ENCODE measurements at places on chromosomes 2 and 18.

- no peak for DNase-seq
Measured at GRCh38 chr2:70024284-70024683, 62.9 kb upstream of the ASPRV1 start.

DNA sequence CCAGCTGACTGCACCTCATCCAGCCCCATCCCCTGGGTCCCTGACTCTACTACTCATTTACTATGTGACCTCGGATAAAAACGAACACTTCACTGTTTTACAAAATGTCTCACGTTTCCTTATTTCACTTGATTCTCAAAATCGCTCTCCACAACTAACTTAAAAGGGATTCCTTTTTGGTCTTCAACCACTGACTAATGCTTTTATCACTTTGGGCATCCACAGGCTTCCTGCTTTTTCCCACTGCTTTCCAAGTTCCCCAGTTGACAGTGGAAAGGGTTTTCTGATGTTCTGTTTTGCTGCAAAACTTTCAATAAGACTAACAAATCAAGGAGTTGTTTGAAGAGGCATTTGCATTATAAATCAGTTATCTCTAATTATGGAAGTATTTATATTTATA lies 24.1 kb downstream of the EIF2AK3 start:
- no peak for DNase-seq

DNA sequence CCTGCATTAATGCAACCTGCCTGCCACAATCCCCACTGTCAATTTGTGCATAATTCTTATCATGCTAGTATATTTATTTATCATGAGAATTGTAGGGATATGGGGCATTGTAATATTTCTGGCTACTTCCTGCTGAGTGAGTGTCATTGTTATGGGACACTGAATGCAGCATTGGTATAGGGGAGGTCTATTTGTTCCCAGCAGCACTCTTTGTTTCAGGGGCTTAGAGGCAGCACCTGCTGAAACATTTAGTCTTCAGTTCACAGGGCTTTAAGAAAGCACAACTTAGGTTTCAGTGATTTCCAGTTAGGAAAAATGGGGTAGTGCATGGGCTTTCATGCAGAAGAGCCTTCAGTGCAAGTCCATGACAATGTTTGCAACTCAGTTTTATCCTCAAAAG lies 23.6 kb downstream of the SULT1C3 start:
- no peak for DNase-seq

- no peak for DNase-seq
Measured at GRCh38 chr2:236619910-236620612, 50.4 kb downstream of the ACKR3 start.

DNA sequence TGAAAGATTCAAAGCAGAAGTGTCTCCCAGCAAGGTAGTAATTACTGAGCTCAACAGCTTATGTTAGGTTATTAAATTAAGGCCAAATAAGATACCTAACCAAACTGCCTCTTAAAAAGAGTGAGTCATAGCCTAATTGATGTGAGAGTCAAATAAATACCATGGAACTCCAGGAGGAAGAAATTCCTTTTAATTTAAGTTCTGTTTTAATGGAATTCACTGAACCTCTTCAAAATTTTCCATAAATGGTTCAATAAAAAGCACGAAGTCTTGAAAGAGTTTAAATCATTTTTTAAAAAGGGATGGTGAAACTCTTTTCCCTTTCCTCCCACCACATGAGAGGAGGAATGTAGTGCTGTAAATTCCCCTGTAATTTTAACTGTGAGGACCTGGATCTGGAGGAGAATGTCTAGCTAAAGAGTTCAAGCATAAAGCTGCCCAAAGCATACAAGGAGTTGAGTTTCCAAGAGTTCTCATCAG lies 180.8 kb upstream of the MMADHC start:
- no peak for DNase-seq

- no peak for DNase-seq
Measured at GRCh38 chr18:11747731-11748130, 58.7 kb downstream of the GNAL start.

- DNase-seq: no peak
Measured at GRCh38 chr2:134460583-134460998, 206.7 kb downstream of the MGAT5 start.

DNA sequence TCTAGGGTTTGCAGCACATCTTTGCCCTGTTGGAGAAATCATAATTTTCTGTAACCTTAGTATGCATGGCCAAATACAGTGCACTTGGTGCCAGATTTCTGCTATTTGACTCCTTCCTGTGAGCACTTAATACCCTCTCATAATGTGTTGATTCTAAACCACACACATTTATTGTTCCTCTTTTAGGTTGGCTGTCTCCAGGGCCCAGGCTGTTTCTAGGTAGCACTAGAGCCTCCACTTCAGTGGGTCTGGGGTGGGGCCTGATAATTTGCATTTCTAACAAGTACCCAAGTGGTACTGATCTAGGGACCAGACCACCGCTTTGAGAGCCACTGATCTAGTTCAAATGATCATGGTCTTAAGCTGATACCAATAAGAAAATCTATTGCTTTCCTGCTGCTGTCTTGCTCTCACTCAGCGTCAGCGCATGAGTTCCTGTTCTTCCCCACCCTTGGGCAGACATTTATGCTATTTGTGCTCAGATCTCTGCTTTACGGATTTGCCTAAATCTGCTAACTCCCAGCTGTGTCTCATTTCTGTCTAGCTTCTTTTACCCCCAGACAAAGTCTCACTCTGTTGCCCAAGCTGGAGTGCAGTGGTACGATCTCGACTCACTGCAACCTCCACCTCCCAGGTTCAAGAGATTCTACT lies 7.4 kb downstream of the PTRHD1 start:
- no peak for DNase-seq

DNA sequence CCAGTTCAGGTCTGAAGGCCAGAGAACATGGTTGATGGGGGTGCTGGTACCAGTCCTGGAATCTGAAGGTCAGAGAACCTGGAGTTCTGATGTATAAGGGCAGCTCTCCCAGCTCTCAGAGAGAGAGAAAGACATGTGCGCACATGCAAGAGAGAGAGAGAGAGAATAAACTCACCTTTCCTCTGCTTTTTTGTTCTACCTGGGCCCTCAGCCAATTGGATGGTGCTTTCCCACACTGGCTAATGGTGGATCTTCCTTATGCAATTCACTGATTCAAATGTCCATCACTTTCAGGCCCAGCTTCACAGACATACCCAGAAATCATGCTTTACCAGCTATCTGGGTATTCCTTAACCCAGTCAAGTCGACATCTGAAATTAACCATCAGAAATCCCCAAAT lies 377.7 kb upstream of the MEX3C start:
- DNase-seq: no peak

- no peak for DNase-seq
Measured at GRCh38 chr2:2806711-2807110, 475.6 kb upstream of the MYT1L start.

DNA sequence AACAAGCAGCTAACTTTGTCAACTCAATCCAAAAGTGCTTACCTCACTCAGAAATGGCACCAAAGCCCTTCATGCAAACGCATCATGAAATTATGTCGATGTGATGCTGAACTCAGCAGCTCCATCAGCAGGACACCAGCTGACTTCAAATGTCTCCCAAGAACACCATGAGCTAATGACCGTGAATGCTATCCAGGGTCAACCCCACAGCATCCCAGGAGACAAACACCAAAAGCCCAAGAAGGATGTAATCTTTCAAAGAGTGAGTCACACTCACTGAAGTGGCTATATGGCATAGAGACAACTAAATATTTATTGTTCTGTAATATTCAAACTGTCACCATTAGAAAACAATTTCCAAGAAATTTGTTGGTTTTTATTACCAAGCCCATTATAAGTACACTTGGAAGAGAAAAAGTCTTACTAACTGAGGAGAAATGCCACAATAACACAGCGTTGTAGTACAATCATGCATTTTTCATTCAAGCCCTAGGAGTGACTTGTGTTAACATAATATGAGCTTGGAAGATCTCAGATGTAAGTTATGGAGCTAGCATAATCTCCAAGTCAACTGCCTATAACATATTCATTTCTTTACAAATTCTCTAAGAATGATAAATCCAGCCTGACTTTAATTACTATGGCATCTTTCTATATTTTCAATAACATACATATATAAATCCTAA lies 165.0 kb upstream of the CCDC68 start:
- DNase-seq: no peak

- DNase-seq: no peak
Measured at GRCh38 chr2:7646661-7647060, 729.4 kb downstream of the RNF144A start.

DNA sequence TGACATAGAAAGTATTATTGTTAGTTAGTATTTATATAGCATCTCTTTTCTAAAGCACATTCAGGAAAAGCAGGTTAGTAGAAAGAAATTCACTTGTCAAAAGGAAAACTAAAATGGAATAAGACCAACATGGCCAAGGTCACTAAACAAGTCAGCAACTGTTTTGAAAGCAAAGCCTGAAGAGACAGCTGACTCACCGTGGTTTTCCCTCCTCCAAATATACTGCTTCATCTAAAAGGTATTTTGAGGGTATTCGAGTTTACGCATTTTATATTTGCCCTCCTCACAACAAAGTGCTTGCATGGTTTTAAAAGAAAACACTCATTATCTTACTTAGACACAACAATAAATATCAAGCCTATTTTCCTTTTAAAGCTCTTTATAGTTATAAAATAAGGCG lies 24.0 kb downstream of the ZNF385B start:
- no peak for DNase-seq

DNA sequence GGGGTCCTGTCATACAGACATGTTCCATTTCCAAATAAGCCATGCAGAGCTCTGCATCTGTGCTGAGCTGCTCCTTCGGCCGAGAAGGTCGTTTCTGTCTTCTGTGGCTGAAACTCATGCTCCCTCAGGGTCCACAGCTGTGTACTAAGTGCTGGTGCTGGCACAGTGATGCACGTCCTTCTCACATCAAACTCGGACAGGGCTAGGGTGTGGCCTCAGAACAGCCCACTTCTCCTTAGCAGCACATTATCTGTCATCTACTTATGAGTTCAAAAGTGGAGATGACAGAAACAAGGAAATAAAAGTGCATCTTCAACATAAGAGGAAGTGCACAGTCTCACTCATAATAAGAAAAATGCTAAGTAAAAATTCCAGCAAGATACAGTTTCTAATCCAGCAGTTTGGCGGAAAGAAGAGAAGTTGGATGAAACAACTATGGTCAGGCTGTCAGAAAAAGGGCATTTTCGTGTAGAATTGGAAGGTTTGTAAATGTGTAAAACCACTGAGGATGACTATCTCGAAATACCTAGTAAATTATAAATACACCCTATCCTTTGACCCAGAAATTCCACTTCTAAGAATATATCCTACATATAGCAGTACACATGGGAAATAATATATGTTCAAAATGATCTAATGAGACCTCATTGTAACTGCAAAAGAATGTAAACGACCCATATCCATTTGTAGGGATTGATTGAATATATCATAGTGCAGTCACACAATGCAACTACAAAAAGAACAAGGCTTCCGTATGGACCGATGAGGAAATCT lies 53.7 kb upstream of the APCDD1 start:
- no peak for DNase-seq

DNA sequence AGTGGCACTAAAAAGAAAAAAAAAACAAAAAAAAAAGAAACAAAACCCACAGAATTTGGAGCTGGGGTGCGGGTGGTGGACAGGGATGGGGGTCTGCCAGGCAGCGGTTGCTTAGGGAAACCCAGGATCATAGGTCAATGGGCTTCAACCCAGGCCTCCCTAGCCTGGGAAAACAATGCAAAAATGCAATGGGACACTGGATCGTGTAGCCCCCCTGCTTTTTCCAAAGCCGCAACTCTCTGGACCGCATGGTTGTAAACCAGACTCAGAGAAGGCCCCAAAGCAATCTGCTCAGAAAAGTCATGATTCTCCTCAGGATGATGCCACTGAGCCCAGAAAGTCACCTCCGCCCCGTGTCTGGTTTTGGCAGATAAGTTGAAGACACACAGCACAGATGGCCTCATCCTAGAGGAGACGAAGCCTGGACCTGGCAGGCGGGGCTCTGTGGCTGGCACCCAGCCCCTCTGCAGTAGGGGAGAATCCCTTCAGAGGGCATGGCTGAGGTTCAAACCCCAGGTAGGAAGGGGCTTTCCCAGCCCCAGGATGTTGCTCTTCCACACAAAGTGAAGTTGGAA lies 5.1 kb downstream of the DLX2 start:
- DNase-seq: no peak

- no peak for DNase-seq
Measured at GRCh38 chr2:235500110-235500760, 6.4 kb downstream of the AGAP1 start.

GRCh38 chr2:241877989-241878970 lies 8.8 kb downstream of the RTP5 start:
- DNase-seq: peak; percentile 72

DNA sequence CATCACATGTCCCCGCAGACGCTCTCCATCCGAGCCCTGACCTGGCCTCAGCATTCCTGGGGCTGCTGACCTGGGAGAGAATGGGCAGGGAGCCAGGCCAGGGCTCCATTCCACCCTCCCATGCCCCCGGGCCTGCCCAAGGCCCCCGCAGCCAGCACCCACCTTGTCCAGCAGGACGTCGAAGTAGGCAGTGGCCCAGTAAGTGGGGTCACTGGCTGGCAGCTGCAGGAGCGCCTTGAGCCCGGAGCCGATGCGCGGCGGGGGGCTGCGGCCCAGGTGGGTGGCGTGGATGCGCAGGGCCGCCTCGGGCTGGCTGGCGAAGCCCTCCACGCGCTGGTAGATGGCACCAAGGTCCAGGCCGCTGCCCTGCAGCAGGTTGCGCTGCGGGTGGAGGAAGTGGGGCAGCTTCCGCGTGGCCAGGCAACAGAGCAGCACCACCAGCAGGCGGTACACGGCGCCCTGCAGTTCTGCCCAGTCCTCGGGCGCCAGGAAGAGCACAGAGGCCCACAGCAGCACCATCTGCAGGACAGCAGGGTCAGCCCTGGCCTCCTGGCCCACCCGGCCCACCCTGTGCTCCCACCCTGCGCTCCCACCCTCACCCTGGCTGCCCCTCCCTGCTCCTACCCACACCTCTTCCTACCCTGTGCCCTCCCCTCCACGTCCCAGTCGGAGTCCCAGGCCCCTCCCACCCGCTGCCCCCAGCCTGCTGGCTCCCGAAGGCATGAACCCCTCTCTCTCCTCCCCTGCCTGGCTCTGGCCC lies 7.6 kb downstream of the MAB21L4 start:
- DNase-seq: no peak

- no peak for DNase-seq
Measured at GRCh38 chr2:147177071-147177857, 667.6 kb upstream of the ACVR2A start.

DNA sequence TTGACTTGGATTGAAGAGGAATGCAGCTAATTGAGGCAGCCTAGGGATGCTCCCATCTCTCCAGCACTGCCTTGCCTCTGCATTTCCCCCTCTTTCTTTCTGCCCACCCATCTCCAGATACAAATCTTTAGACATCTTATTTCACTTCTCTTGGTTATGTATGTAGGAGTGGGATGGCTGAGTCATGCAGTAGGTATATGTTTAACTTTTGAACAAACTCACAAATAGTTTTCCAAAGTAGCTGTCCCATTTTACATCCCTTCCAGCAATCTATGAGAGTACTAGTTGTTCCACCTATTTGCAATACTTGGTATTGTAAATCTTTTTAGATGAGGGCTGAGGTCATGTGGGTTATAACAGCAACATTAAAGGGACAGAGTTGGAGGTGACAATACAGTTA lies 329.9 kb downstream of the DYSF start:
- no peak for DNase-seq

- DNase-seq: no peak
Measured at GRCh38 chr2:176872406-176872805, 340.2 kb upstream of the HNRNPA3 start.

GRCh38 chr2:217683106-217683870 lies 319.5 kb downstream of the TNS1 start:
- DNase-seq: no peak

All from SW 1271 (cell line).